ENCODE measurements at places on chromosomes 2 and 18.

- DNase-seq: no peak
These were observed 634.3 kb upstream of the SOX11 start for GRCh38 chr2:5057891-5058351.

- DNase-seq: no peak
These were observed 97.2 kb upstream of the TMEM18 start for GRCh38 chr2:774436-774835.

- DNase-seq: no peak
These were observed 114.9 kb downstream of the SPP2 start for GRCh38 chr2:234165421-234165820.

DNA sequence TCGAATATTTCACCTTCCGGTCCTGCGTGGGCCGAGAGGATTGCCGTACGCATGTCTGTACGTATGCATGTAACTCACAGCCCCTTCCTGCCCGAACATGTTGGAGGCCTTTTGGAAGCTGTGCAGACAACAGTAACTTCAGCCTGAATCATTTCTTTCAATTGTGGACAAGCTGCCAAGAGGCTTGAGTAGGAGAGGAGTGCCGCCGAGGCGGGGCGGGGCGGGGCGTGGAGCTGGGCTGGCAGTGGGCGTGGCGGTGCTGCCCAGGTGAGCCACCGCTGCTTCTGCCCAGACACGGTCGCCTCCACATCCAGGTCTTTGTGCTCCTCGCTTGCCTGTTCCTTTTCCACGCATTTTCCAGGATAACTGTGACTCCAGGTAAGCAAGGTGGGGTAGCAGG, at the start of gene SERPINB5:
SERPINB5 (plus strand) TSS at position 291 of the 400 bp plus-strand sequence. CDS start 7,471 bp downstream, outside the sequence.
- DNase-seq: no peak

- no peak for DNase-seq
These were observed 48.8 kb downstream of the MAP3K20 start for GRCh38 chr2:173124441-173124840.

- DNase-seq: no peak
These were observed 279.5 kb downstream of the RND3 start for GRCh38 chr2:150207979-150208378.

GRCh38 chr2:33272001-33272400, 204.4 kb upstream of the RASGRP3 start:
- DNase-seq: no peak

DNA sequence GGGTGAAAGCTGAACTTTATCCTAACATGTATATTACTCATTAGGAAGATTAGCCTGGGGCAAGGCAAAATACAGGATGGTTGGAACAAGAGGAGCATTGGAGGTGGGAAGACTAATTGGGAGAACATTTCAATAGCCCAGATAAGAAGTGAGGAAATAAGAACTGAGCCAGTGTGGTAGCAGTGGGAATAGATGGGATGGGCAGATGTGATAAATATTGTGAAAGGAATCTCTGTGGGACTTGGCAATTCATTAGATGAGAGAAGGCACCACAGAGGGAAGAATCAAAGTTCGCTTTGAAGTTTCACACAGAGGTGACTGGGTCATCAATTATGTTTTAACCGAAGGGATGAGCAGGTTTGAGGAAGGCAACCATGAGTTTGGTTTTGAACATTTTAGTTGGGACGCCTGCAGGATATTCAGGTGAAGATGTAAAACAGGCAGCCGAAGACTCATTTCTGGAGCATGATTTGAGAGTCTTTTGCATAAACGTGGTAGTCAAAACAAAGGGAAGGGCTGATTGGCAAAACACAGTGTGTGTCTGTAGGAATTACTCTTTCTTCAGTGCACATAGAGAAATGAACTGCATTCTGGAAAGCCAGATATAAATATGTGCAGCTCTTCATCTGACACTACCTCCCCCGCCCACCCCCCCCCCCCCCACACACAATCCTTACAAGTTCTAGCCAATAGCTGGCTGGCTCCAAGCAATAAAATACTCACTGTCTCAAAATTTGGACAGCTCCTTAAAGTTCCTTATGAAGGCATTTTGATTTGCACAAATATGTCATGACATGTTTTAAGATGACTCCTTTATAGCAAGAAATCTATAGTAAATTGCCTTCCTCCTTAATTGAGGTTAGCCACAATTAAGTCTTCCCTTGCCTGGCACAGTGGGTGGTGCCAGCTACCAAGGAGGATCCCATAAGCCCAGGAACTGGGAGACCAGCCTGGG, 1.9 kb upstream of the SLC1A4 start:
- no peak for DNase-seq

GRCh38 chr2:204042401-204042800, 105.8 kb downstream of the ICOS start:
- no peak for DNase-seq
